Activated CD8-positive, alpha-beta T cell treated with anti-CD3 and anti-CD28 coated beads, Interleukin-2, amount 10 ng/mL, durations not matched to agents 7 days and 5 days (primary cell): ENCODE measurements at places on chromosomes 3 and 15.

GRCh38 chr15:58026051-58026450 is 39.5 kb downstream of the ALDH1A2 start:
- DNase-seq, result no peak

GRCh38 chr15:43086551-43086950 is 19.3 kb downstream of the UBR1 start:
- DNase-seq, result no peak

GRCh38 chr15:55357774-55358173 is 38.8 kb downstream of the PIGB start:
- no peak for DNase-seq

GRCh38 chr3:116179091-116179490 is 266.2 kb downstream of the LSAMP start:
- DNase-seq, result no peak

GRCh38 chr3:142563496-142563997 is 15.0 kb downstream of the ATR start:
- DNase-seq, result no peak

GRCh38 chr15:77266708-77267386 is 153.1 kb downstream of the PEAK1 start:
- no peak for DNase-seq

DNA sequence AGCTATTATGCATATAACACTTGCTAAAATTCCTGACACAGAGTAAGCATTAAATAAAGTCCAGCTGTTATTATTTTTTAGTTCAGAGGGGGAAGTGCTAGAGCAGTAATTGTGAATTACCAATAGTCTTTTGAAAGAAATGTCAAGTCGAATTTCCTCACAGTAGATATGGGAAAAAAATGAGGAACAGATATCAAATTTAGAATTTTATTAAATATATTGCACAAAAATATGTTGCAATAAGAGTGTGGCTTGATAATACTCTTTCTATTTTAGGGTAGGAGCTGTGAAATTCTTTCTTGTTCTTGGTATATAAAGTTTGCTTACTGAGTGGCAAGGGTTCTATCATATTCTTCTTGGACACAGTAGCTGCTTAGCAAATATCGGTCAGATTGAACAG is 181.3 kb downstream of the NFKBIZ start:
- no peak for DNase-seq

DNA sequence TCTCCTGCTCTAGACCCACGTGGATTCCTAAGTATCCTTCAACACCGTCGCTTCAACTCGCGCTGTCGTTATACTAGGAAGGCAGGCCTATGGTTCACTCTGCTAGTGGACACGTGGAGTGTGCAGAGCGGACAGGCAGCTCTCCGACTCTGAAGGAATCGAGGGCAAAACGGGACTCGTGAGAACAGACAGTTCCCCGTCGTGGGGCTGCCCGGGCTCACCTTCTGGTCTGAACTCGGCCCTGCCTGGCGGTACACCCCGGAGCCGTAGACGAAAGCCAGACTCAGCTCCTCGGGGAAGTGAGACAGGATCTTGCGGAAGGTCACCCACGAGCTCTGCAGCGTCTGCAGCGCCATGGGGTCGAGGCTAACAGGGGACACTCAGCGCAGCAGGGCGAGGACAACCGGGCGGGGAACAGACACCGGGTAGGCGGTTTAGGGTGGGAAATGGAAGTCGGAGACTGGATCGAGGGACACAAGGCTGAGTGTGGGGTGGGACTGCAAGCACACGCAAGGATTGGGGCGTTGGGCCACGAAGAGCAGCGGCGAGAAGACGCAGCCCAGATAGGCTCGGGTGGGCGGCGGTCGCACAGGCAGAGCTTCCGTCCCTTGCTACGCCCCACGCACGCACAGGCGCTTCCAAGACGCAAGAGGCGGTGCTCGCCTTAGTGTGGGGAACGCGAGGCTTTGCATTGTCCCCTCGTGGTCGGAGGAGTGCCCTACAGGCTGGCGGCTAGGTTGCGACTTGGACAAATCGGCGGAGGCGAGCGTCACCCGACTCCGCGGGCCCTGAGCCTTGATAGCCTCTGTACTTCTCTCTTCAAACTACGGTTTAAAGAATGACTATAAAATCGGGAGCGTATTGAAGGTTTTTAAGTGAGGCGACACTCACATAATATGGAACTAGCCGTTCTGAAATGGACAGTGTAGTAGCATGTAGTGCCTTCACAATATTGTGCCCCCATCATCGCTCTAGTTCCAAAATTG is at the start of gene TAMM41:
Gene TAMM41, minus strand, starts transcription at position 605 of the 986 bp plus-strand sequence. Its CDS starts 249 bp downstream, at position 356.
- DNase-seq, result peak; percentile 94

- DNase-seq, result no peak
Observed at GRCh38 chr15:75164625-75165350, 36.9 kb upstream of the C15orf39 start.

- no peak for DNase-seq
Observed at GRCh38 chr3:132395126-132395525, 22.2 kb upstream of the DNAJC13 start.

DNA sequence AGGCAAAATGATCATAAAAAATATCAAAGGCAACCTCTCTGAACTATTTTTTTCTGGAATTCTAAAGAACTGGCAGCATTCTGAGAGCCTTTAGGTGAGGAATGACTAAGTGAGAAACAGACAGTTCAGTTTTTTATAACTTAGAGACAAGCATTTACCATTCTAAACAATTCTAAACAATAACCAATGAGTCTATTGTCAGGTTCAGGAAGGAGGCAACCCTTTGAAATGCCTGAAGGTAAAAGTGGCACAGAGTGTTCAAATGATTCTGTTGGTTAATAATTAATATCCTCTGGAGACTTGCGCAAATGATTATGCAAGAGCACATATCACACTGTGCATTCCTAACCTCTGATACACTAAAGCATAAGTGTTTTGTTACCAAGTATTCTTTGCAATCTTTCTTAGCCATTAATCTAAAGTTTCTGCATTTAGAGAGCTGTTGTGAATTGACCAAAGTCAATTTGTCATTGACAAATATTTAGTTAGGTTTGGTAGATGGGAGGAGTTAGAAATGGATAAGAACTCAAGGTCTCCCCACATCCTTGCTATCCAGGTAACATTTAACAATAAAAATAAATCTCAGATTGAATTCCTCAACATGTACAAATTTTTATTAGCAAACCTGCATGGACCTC is 9.2 kb upstream of the TGFBR2 start:
- no peak for DNase-seq

GRCh38 chr15:100940767-100941379 is 21.7 kb downstream of the LRRK1 start:
- no peak for DNase-seq

DNA sequence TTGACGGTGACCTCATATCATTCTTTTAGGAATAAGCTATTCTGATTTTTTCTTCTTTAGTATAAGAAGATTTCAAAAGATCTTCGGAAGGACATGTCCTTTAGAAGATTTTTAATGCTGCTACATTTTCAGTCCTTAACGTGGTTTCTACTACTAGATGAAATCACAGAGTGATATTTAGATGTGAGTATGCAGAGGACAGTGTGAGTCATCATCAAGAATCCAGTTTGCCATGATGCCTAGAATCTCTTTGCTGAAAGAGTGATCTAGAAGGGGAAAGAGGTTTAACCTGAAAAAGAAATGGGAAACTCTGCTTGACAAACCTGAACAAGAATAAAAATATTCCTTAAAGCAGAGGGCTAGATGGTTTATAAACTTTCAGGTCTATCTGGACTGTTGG is 43.2 kb downstream of the SLC7A14 start:
- DNase-seq, result no peak

GRCh38 chr15:40550341-40551037 is 14.4 kb downstream of the CCDC32 start:
- no peak for DNase-seq

- no peak for DNase-seq
Observed at GRCh38 chr3:149662240-149662887, 4.5 kb upstream of the WWTR1 start.

DNA sequence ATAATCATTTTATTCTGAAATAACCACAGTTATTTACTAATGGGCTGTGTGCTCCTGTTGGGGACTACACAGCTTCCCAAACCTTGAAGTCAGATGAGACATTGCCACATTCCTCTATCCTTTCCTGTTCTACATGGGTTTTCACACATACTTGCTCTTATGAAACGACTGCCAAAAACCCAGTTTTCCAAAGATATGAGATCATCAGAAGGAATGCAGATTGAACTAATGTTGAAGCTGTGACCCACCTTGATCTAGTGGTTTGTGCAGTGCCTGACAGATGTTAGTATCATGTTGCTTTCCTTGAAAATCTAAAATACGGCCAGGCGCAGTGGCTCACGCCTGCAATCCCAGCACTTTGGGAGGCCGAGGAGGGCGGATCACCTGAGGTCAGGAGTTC is 144.6 kb downstream of the VGLL4 start:
- no peak for DNase-seq

DNA sequence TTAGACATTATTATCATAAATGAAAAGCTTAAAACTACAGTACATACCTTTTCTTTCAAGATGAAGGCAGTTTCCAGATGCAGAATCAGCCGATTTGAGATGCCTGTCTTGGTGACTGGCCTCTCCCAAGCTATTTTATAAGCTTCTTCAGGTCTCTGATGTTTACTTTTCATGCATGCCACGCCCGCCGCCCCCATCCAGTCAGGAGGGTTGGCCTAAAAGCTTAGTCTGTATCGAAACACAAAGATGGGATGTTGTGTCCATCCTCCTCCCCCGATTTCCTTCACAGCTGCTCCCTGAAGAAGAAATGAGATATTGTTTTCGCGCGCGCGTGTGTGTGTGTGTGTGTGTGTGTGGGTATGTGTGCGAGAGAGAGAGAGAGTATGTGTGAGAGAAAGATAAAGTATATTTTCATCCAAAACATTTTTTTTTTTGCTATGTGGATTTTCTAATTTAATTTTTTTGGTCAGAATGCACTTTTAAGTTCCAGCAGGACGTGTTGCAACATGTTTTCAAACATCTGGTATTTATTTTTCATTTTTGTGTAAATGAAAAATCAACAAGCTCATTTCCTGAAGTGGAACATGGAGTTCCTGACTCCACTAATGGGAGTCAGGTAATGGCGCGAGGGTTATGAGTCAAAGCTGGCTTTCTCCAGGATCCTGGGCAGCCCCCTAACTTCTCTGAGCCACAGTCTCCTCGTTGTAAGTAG is at the start of gene APOD:
Gene APOD, minus strand, starts transcription at position 110 of the 712 bp plus-strand sequence. CDS start 4,479 bp downstream, outside the sequence.
- no peak for DNase-seq

DNA sequence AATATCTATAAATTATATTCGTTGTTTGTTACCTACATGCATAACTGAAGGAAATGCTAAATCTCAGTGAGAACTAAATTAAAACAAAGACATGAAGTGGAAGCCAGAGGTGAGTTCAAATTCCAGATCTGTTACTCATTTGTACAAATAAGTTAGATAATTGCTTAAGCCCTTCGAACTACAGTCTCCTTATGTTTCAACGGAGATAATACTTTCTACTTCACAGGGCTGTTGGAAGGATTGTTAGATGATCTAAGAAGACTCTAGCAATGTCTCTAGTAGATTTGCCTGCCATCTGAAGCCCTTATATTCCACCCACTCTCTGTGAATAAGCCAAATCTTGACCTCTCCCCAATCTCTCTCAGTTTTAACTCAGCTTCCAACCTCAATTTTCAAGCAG is 125.8 kb downstream of the P2RY1 start:
- DNase-seq, result no peak

DNA sequence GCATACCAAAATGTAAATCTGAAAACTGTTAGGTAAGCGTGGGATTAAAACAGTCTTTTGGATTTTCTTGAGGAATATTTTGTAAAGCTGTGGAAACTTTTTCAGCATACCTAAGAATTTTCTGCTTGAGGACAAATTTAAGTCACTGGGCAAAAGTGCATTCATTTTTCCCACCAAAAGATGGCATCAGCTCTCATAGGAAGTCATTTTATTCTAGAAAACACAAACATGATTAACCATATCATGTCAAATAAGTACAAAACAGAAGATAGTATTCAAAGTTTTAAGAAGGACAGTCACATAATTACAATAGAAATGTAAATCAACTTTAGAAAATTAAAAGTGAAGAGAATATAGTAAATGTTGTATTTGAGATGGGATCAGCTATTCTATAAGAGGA is 63.5 kb downstream of the SLC49A4 start:
- no peak for DNase-seq

GRCh38 chr3:29937185-29937584 is 656.3 kb downstream of the RBMS3 start:
- no peak for DNase-seq

- no peak for DNase-seq
Observed at GRCh38 chr15:47955021-47955420, 165.8 kb upstream of the SLC24A5 start.

- no peak for DNase-seq
Observed at GRCh38 chr3:186532598-186533072, 11.5 kb downstream of the CRYGS start.

- DNase-seq, result no peak
Observed at GRCh38 chr3:150607267-150608065, 4.3 kb downstream of the SELENOT start.

GRCh38 chr15:74525945-74526344 is 15.1 kb upstream of the ARID3B start:
- no peak for DNase-seq

GRCh38 chr3:21912711-21913110 is 161.7 kb upstream of the ZNF385D start:
- no peak for DNase-seq

GRCh38 chr3:20669184-20669583 is 483.2 kb upstream of the SGO1 start:
- DNase-seq, result no peak

DNA sequence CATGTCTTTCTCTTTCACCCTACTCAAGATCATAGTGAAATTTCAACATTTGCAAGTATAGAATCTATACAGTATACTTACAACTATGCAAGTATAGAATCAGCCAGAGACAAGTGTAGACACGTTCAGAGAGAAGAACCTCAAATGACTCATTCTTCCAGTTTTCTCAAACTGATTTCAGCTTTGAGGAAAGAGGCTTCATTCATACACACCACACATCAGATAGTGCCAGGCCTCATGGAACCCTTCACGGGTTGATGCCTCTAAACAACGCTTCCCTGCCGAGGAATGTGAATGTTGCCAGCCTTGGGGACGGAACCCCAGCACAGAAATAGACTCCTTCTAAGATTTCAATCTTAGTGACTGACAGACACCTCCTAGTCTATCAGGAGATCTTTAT is 135.7 kb downstream of the FOXP1 start:
- DNase-seq, result no peak

DNA sequence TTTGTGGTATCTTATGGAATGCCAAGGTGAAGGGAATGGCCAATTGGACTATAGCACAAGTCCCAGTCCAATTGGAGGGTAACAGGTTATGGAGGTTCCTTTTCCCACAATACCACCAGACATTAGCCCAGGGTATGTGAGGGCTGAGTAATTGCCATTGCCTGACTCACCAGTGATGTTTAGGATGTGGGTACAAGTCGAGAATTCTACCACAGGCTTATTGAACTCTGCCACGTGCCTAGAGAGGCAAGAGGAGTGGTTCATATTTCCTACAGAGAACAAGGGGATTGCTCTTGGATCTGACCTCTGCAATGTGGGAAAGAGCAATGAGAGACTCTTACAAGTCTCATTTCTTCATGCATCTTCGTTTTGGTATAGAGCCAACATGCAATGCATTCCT is 85.0 kb upstream of the XCR1 start:
- peak; percentile 36 for DNase-seq
